ENCODE measurements at places on chromosomes 7 and 10.

DNA sequence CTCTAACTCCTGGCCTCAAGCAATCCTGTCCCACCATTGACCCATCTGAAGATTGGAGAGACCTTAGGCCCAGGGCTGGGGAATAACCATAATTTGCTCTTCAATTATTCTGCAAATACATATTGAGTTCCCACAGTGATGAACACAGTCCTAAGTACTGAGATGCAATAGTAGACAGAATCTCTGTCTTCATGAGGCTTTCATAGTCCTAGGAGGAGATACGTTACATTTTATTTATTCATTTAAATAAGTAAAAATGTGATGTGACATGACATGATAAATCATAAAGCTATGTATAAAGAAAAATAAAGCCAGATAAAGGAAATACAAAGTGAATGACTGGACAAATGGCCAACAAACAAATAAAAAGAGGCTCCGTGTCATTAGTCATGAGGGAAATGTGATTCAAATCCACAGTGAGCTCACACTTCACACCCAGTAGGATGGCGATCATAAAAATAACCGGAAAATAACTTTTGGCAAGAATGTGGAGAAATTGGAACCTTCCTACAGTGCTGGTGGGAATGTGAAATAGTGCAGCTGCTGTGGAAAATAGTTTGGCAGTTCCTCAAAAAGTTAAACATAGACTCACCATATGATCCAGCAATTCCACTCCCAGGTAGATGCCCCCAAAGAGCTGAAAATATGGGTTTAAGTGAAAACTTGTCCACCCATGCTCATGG lies 52.1 kb upstream of the JCAD start:
- peak; percentile 87 for DNase-seq

- peak; percentile 13 for DNase-seq
Measured at GRCh38 chr7:55083206-55083605, 64.4 kb downstream of the EGFR start.

GRCh38 chr10:7651853-7652470 lies 14.8 kb downstream of the ITIH5 start:
- DNase-seq: no peak

DNA sequence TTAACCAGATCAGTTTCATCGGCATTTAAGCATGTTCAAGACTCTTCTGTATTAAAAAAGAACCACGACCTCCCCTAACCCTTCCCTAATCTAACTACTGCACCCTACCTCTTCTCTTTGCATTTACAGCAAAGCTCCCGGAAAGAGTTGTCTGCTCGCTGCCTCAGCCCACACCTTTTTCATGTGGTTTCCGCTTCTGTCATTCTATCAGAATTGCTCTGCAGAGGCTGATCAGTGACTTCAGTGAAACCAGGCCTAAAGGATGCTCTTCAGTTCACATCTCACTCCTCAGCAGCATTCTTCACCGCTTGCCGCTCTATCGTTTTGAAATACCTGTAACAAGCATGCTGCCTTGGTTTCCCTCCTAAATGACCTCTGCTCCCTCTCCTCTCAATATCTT lies 160.9 kb downstream of the SDK1 start:
- no peak for DNase-seq

- DNase-seq: no peak
Measured at GRCh38 chr7:123796568-123796967, 47.8 kb upstream of the WASL start.

DNA sequence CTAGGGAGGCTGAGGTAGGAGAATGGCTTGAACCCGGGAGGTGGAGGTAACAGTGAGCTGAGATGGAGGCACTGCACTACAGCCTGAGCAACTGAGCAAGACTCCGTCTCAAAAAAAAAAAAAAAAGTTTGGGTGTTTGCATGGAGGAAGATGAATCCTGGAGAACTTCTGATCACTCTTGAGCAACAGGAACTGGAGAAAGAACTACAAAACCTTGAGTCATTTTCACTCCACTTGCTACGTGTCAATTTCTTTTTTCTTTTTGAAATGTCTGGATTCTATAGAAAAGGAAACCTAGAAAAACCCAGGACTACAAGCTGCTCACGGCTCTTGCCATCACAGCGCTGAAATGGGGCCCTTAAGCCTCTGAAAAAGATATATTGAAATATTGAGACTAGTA lies 189.6 kb upstream of the NRP1 start:
- DNase-seq: no peak

All from fibroblast of the aortic adventitia (primary cell).